NCI-H2029 treated with DMSO at 0.1 percent for 48 hours (cell line): ENCODE measurements at places on chromosomes 7 and 10.

GRCh38 chr10:86659161-86659691 is 4.9 kb downstream of the OPN4 start:
- DNase-seq = no peak

DNA sequence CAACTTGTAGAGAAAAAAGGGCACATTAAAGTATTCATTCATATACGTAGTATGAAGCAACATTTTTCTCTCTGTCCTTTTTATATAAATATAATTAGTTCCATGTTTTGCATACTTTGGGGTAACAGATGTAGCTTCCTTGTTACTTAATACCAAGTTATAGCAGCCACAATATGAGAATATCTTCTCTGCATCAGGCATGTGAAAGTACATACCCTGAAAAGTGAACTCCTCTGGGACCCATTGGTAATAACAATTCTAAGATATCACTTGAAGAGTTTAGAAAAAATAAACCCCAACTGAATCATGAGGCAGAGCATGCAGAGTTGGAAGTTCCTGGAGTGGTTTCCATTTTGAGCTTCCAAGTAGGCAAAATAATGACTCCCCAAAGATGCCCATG is 2.4 kb upstream of the CRPPA start:
- DNase-seq = no peak

- no peak for DNase-seq
Observed at GRCh38 chr10:126637501-126637900, 33.0 kb downstream of the C10orf90 start.

- no peak for DNase-seq
Observed at GRCh38 chr10:89685936-89686335, 15.5 kb upstream of the KIF20B start.

- no peak for DNase-seq
Observed at GRCh38 chr7:32266932-32267475, 196.8 kb upstream of the PDE1C start.

DNA sequence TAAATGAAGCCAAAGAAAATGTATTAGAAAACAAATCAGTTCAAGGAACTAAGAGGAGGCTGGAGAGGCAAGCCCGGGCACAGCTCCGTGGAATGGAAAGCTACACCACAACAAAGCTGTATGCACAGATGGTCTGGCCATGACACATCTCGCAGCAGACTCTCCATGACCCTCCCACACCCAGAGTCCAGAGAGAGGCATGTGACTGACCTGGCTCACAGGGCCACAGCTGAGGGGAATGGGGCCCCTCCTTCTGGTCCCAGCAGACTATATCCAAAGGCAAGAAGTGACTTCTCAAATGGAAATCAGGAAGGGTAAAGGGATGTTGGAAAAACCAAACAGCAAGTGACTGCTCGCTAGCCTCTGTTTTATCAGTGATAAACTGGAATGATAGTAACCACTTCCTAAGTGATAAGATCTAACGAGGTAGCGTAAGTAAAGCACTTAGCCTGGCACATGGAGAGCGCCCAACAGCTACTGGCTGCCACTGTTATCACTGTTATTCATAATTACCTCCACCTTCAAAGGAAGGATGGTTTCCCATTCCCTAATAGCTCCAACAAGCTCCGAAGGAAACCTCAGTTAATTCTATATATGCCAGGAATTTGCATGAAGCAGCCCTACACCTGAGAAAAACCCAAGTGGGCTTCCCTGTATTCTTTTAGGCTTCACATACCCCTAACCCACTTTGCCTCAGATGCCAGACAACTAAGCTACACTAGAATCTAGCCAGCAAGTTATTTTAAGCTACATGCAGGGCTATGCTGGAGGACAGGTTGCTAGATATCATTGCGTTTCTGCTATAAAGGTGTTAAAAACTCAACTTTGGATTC is 8.4 kb downstream of the OSBPL3 start:
- DNase-seq = no peak

GRCh38 chr10:89981891-89982290 is 280.5 kb downstream of the KIF20B start:
- peak; percentile 9 for DNase-seq

- no peak for DNase-seq
Observed at GRCh38 chr7:142851919-142852318, 3.0 kb upstream of the EPHB6 start.

GRCh38 chr7:22896917-22897316 is 74.3 kb upstream of the TOMM7 start:
- DNase-seq = no peak

DNA sequence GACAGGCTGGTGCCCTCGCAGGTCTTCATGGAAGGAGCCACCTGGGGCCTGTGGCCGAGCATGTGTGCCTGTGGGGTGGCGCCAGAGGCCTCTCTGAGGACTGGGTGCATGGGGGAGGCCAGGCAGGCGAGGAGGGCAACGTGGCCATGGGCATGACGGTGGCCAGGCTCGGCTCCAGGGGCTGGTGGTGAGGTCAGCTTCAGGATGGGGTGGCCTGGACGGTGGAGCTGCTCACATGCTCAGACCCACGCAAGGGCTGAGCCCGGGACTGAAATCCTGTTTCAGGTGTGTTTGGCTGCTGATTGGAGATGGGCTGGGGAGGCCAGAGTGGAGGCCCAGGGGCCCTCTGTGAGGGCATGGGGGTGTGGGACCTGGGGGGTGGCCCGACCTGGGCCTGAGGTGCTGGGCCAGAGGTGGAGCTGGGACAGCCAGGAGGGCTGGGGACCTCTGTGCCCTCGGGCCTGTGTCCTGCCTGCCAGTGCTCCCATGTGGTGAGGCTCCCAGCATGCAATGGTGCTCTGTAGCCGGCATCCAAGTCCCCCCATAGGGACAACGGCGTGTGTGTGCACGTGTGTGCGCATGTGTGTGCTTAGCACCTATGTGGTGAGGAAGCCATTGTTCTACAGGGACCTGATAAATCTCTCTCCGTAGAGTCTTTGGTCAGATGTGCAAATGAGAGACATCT is 71.1 kb downstream of the INPP5A start:
- no peak for DNase-seq

- no peak for DNase-seq
Observed at GRCh38 chr7:31603046-31603445, 84.0 kb upstream of the PPP1R17 start.

DNA sequence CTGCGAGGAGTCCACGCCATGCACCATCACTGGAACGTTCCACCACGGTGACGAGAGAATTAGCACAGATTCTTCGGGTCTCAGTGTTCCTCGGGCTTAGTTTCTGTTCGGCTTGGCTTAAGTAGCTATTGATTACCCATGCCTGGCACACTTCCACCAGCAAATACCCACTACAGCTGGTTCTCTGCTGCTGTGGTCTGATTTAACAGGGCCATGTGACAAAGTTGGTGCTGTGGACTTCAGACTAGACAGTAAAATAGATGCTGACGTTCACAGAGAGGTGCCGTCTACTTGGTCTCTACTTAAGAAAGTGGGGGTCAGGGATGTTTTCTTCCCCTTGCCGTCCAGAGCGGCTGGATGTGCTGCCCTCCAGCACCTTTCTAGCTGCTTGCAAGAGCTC is 11.6 kb downstream of the GNA12 start:
- DNase-seq = no peak

- no peak for DNase-seq
Observed at GRCh38 chr10:88216976-88217375, 353.6 kb downstream of the PTEN start.

- no peak for DNase-seq
Observed at GRCh38 chr10:5092848-5093790, 1.1 kb upstream of the AKR1C3 start.
